ENCODE measurements at places on chromosomes 4 and X. TPM values are rescaled to one million over a fixed set of nuclear protein-coding genes. Genes with fewer than 3 reads are reported as not detected.

KLHL2 gene
- 36.4 TPM for total RNA-seq

WDR1 gene
- total RNA-seq: 550 TPM

PHOX2B gene
- not detected for total RNA-seq

ADRA2C gene
- not detected for total RNA-seq

CD99L2 gene
- 19.8 TPM for total RNA-seq

ADH1C gene
- total RNA-seq: not detected

HTR2C gene
- total RNA-seq: not detected

PAGE2 gene
- not detected for total RNA-seq

TMEM35A gene
- not detected for total RNA-seq

CT45A1 gene
- total RNA-seq: not detected

ACE2 gene
- total RNA-seq: not detected

ELF4 gene
- total RNA-seq: 39.0 TPM

MAGEA8 gene
- not detected for total RNA-seq

RBM47 gene
- 0.66 TPM for total RNA-seq
